Central memory CD8-positive, alpha-beta T cell (primary cell): ENCODE measurements at places on chromosomes 7 and 10.

DNA sequence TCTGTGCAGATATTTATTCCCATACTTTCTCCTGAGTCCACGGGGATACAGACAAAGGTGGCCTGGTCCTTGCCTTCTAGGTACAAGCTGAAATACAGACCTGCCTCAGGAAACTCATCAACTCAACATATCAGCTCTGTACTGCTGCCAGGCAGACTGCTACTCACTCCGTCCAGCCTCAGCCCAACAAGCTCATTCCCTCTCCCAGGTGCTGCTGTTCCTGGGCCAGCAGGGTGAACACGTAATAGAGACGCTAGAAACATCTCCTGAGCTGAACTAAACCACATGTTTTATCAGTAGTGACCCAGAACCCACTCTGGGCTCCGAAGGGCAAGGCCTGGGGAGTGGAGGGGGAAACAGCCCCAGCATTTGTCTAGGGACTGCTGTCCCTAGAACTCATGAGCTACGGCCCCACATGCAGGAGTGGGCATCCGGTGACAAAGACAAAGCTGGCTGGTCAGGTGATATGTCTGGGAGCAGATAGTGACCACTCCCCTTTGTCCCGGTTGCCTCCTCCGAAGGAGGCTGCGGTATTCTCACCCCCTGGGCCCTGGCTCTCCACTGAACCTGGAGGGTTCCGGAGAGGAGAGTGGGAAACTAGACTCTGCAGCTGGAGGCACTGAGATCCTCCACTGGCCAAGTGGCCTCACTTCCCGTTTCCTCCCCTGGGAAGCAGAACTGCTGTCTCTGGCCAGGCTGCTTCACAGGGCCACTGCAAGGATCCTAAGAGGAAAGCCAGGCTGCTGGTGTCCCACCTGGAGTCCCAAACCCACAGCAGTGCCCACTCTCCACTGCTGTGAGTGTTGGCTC is 116.1 kb downstream of the FAM53B start:
- H3K36me3 ChIP-seq: peaks cover 16% of the 10 kb centered on the region
- DNase-seq: no peak
- H3K27me3 ChIP-seq: no peaks in the 10 kb centered on the region

DNA sequence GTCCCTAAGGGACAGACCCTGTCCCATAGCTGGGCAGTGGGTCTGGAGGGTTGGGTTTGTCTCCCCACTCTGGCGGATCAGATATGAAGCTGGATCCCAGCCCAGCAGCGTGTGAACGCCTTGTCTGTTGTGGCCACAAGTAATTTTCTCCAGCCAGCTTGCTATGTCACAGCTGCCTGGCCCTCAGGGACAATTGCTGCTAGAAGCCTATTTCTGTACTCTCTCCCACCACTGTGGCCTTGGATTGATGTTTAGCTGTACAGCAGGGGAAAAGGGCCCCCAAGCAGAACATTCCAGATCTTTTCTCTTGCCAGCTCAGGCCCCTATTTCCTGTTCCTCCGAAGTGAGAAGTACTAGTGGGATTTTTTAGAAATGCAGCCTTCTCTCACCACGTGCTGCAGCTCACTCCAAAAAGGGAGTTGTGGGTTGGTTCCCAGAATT is 53.5 kb upstream of the WAC start:
- H3K36me3 ChIP-seq: no peaks in the 10 kb centered on the region
- H3K4me3 ChIP-seq: no peak overlapping the region
- no peak overlapping the region for H3K27ac ChIP-seq
- peaks cover 45% of the 10 kb centered on the region for H3K27me3 ChIP-seq
- no peak for DNase-seq

DNA sequence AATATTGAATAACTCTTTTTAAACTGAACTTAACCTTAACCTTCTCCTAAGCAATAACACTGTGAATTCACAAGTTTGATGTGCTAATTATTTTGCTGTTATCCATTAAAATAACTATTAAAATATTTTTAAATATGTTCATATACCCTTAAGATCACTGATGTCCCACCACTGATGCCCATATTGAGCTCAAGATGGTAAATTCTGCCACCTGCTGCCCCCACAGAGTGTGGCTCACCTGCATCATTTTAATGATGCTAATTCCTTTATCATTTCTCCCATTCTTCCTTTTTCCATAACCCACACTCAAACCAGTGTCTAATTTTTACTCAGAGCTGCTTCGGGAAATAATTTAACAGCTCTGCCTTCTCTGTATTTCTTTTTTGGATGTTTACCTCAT is 82.3 kb upstream of the ARID5B start:
- H3K36me3 ChIP-seq: no peaks in the 10 kb centered on the region
- no peak overlapping the region for H3K27ac ChIP-seq
- H3K4me1 ChIP-seq: no peaks in the 10 kb centered on the region

GRCh38 chr7:90402785-90403173 is 482 bp upstream of the CLDN12 start:
- peaks cover 7% of the 10 kb centered on the region for H3K36me3 ChIP-seq
- no peaks in the 10 kb centered on the region for H3K27me3 ChIP-seq
- DNase-seq: no peak
- H3K4me1 ChIP-seq: peaks cover 20% of the 10 kb centered on the region

GRCh38 chr7:107631588-107632491 is 28.8 kb upstream of the SLC26A4 start:
- H3K36me3 ChIP-seq: no peaks in the 10 kb centered on the region
- H3K27ac ChIP-seq: no peak overlapping the region
- no peak for DNase-seq

- H3K27me3 ChIP-seq: peaks cover 34% of the 10 kb centered on the region
- no peak overlapping the region for H3K27ac ChIP-seq
- H3K4me1 ChIP-seq: no peaks in the 10 kb centered on the region
- DNase-seq: no peak
- H3K4me3 ChIP-seq: no peak overlapping the region
Observed at GRCh38 chr7:116698396-116698795, 26.4 kb downstream of the MET start.

DNA sequence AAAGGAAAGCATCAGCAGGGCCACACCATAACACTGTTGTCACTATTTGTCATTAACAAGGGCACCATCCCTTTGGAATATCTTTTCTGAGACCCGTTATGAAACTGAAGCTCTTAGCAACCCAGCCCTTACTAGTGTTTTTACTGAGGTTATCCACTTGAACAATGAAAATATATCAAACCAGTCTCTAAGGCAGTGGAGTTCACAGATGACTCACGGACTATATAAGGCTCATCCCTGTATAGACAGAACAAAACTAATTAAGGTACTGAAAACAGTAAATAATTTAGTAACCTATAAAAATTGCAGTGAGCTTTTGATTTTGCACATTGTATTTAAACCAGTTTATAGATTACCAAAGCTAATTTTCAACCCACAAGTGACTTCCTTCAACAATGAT is 196.0 kb downstream of the ELAPOR2 start:
- H3K27ac ChIP-seq: no peak overlapping the region
- no peaks in the 10 kb centered on the region for H3K36me3 ChIP-seq
- DNase-seq: no peak

- H3K27me3 ChIP-seq: no peaks in the 10 kb centered on the region
- H3K4me1 ChIP-seq: peaks cover 24% of the 10 kb centered on the region
- H3K36me3 ChIP-seq: peaks cover 25% of the 10 kb centered on the region
- no peak for DNase-seq
- H3K4me3 ChIP-seq: no peak overlapping the region
- H3K27ac ChIP-seq: no peak overlapping the region
Observed at GRCh38 chr7:44400033-44400511, 74.7 kb upstream of the CAMK2B start.

DNA sequence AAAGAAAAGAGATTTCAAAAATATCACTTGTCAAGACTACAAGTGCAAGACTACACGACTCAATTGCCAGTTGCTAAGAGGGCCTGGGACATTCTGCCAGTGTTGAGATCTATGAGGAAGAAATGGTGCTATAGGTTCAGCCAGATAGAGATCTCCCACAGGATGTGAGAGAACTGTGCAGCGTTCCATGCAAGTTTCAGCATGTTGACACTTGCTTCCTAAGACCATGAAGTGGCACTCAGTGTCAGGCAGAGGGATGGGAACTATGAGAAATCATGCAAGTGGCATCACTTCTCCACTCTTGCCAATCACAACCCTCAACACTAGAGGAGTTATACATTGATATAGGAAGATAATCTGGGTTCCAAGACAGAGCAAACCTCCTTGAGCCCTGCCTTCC is 210.3 kb downstream of the CHRM2 start:
- H3K36me3 ChIP-seq: no peaks in the 10 kb centered on the region
- no peaks in the 10 kb centered on the region for H3K27me3 ChIP-seq
- no peak overlapping the region for H3K27ac ChIP-seq
- H3K4me1 ChIP-seq: no peaks in the 10 kb centered on the region
- no peak for DNase-seq

GRCh38 chr10:79149662-79150443 is 81.1 kb downstream of the ZMIZ1 start:
- no peaks in the 10 kb centered on the region for H3K27me3 ChIP-seq
- peaks cover 27% of the 10 kb centered on the region for H3K4me1 ChIP-seq
- DNase-seq: no peak
- H3K4me3 ChIP-seq: peak overlapping the region; percentile 64
- no peaks in the 10 kb centered on the region for H3K36me3 ChIP-seq

- DNase-seq: no peak
- H3K27me3 ChIP-seq: no peaks in the 10 kb centered on the region
- no peak overlapping the region for H3K4me3 ChIP-seq
- H3K4me1 ChIP-seq: no peaks in the 10 kb centered on the region
Observed at GRCh38 chr7:137081321-137082093, 213.1 kb downstream of the CHRM2 start.

GRCh38 chr7:131338691-131339390 is 11.2 kb downstream of the MKLN1 start:
- DNase-seq: no peak
- no peak overlapping the region for H3K27ac ChIP-seq

- no peak overlapping the region for H3K27ac ChIP-seq
- H3K4me1 ChIP-seq: no peaks in the 10 kb centered on the region
- H3K27me3 ChIP-seq: peaks cover 8% of the 10 kb centered on the region
- no peak for DNase-seq
Observed at GRCh38 chr7:48421357-48421756, 250.1 kb downstream of the ABCA13 start.

- no peak for DNase-seq
- H3K36me3 ChIP-seq: peaks cover 12% of the 10 kb centered on the region
- no peak overlapping the region for H3K27ac ChIP-seq
Observed at GRCh38 chr7:75963381-75963995, 30.9 kb downstream of the TMEM120A start.

- H3K27ac ChIP-seq: peak overlapping the region; percentile 85
- peaks cover 26% of the 10 kb centered on the region for H3K4me1 ChIP-seq
- peaks cover 5% of the 10 kb centered on the region for H3K36me3 ChIP-seq
- H3K4me3 ChIP-seq: peak overlapping the region; percentile 41
- no peaks in the 10 kb centered on the region for H3K27me3 ChIP-seq
Observed at GRCh38 chr10:119663866-119664698, 12.9 kb downstream of the BAG3 start.

DNA sequence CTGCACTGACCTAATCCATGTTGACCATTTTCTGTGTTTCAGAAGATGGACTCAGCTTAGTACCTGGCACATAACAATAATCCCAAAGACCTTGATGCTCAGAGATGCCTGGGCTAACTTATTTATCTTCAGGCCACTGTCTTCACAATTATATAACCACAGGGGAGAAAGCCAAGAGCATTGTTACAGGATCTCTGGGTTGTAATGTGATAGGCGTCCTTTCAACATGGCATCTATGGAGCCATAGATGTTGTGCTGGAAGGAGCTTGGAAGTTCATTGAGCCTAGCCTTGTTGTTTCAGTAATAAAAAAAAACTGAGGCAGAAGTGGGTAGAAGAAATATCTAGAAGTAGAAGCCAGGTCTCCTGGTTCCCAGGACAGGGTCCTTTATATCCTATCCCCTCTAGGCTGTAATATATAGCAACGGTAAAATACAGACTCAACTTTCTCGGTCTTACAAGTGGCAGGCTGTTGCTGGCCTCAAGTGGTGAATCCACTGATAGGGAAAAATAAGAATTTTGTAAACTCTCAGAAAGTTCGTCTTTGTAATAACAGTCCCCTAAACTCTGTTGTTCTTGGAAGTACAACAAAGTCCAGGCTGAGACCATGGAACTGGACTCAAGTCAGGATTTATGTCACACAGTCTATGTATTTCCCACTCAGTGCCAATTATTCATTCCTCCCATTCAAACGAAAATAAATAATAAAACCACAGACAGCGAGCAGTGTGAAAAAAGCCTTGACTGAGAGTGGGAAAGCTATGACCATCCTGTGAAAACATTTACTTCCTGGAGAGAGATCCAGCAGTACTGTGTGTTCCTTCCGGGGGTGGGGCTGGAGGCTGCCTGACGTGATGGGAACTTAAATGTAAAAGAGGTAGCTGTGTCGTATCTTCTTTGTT is 277.6 kb downstream of the REEP3 start:
- no peaks in the 10 kb centered on the region for H3K27me3 ChIP-seq
- no peaks in the 10 kb centered on the region for H3K4me1 ChIP-seq
- H3K4me3 ChIP-seq: no peak overlapping the region
- DNase-seq: no peak
- H3K27ac ChIP-seq: no peak overlapping the region

DNA sequence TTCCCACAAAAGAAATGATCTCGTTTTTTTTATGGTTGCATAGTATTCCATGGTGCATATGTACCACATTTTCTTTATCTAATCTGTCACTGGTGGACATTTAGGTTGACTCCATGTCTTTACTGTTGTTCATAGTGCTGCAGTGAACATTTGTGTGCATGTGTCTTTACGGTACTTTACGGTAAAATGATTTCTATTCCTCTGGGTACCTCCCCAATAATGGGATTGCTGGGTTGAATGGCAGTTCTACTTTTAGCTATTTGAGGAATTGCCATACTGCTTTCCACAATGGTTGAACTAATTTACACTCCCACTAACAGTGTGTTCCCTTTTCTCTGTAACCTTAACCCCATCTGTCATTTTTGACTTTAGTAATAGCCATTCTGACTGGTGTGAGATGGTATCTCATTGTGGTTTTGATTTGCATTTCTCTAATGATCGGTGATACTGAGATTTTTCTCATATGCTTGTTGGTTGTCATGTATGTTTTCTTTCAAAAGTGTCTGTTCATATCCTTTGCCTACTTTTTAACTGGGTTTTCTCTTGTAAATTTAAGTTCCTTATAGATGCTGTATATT is 37.2 kb downstream of the MKLN1 start:
- no peaks in the 10 kb centered on the region for H3K27me3 ChIP-seq
- no peak overlapping the region for H3K27ac ChIP-seq

- H3K27me3 ChIP-seq: peaks cover 9% of the 10 kb centered on the region
- peaks cover 9% of the 10 kb centered on the region for H3K36me3 ChIP-seq
- H3K4me1 ChIP-seq: peaks cover 30% of the 10 kb centered on the region
- H3K4me3 ChIP-seq: no peak overlapping the region
Observed at GRCh38 chr7:132491391-132491945, 84.8 kb downstream of the PLXNA4 start.

GRCh38 chr7:29569648-29570047 is 6.0 kb downstream of the PRR15 start:
- H3K36me3 ChIP-seq: peaks cover 2% of the 10 kb centered on the region
- no peak overlapping the region for H3K4me3 ChIP-seq
- H3K4me1 ChIP-seq: peaks cover 8% of the 10 kb centered on the region
- no peak for DNase-seq

- peaks cover 57% of the 10 kb centered on the region for H3K4me1 ChIP-seq
- H3K27ac ChIP-seq: peak overlapping the region; percentile 55
- peak; percentile 32 for DNase-seq
- no peaks in the 10 kb centered on the region for H3K27me3 ChIP-seq
- H3K4me3 ChIP-seq: peak overlapping the region; percentile 55
- H3K36me3 ChIP-seq: peaks cover 12% of the 10 kb centered on the region
Observed at GRCh38 chr10:3095373-3096139, 28.2 kb downstream of the PFKP start.

- H3K4me3 ChIP-seq: peak overlapping the region; percentile 70
- no peak overlapping the region for H3K27ac ChIP-seq
- no peaks in the 10 kb centered on the region for H3K4me1 ChIP-seq
Observed at GRCh38 chr7:100745184-100745583, 11.8 kb downstream of the ZAN start.
